ENCODE measurements at places on chromosomes 3 and 15.
A peak's percentile ranks its signal among the peaks of the same experiment; 100 is the strongest.

GRCh38 chr3:11878837-11879236 lies 32.2 kb upstream of the TAMM41 start:
- no peak for DNase-seq

DNA sequence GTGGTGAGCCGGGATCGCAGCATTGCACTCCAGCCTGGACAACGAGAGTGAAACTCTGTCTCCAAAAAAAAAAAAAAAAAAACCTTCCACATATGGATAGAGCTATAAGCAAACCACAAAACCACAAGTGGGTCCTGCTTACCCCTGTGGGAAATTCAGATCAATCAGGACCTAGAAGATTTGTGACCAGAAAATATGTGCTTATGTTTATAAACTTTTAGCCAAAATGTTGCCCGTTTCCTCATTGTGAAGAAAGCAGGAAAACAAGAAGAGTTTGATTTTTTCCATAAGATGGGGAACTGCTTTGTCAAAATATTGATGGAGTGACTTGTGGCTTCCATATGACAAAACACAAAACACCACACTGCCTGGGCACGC lies 3.4 kb upstream of the SLC25A38 start:
- no peak for DNase-seq

GRCh38 chr3:127770671-127771355 lies 51.5 kb downstream of the MGLL start:
- DNase-seq = no peak

DNA sequence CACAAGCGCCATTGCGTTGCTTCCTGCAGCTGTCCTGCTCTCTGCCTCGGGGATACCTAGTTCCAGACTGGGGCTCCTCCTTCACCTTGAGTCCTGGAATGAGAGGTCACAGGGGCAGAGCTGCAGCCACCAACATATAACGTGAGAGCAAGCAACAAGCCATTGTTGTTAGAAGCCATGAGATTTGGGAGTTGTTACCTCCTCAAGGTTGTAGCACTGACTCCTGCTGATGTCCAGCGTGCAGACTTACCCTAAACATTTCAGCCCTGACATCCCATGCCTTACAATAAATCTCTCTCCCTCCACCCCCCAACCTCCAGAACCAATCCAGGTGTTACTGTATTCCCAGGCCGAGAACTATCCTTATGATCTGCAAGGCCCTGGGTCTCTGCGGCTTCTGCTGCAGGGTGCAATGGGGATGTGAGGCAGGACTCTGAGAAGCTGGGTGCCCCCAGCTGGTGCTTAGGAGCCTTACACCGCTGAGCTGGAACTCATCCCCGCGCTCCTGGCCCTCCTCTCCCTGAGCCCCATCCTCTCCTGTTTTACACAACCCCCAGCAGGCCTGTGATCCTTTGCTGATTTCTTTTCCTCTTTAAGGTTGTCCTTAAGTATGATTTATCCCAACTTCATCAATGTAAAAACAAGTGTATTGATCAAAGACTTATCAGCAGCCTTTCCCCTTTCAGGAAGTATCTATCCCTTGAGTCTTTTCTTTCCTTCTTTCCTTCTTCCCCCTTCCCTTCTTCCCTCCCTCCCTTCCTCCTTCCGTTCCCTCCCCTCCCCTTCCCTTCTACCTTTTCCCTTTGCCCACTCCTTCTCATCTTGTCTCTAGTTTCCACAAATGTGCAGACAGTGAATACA lies 84.2 kb upstream of the ABHD2 start:
- DNase-seq = peak; percentile 16

Data from activated CD4-positive, alpha-beta memory T cell treated with anti-CD3 and anti-CD28 coated beads for 36 hours (primary cell).